ENCODE measurements at places on chromosomes 11 and 22. TPM values are rescaled to one million over a fixed set of nuclear protein-coding genes. Genes with fewer than 3 reads are reported as not detected.
A peak's percentile ranks its signal among the peaks of the same experiment; 100 is the strongest.

GRCh38 chr11:117483372-117483771 is 155.7 kb downstream of the CEP164 start:
- no peaks in the 10 kb centered on the region for H3K27me3 ChIP-seq
- no peak overlapping the region for H3K27ac ChIP-seq
- no peaks in the 10 kb centered on the region for H3K4me1 ChIP-seq
- no peaks in the 10 kb centered on the region for H3K36me3 ChIP-seq

DNA sequence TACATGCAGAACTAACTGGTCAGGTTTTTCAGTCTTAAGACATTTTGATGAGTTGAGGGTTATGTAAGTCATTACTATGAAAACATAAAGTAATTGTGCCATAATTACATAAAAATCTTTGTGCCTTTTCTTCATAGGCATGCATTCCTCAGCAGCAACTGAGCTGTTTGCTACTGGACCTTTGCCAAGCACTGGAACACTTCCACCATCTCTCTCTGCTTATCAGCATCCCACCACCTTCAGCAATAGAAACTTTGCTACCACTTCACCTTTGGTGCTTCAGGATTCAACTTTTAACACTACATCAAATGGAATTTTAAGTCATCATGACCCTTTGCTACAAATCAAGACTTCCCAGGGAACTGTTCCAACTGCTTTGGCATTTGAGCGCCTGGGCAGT is 39.0 kb downstream of the QSER1 start:
- no peak for DNase-seq
- no peak overlapping the region for H3K27ac ChIP-seq
- no peaks in the 10 kb centered on the region for H3K27me3 ChIP-seq
- no peaks in the 10 kb centered on the region for H3K4me1 ChIP-seq

GRCh38 chr22:35547987-35548721 is 7.5 kb downstream of the RASD2 start:
- H3K4me1 ChIP-seq: peaks cover 12% of the 10 kb centered on the region
- DNase-seq: no peak
- H3K27me3 ChIP-seq: peaks cover under 1% of the 10 kb centered on the region
- H3K36me3 ChIP-seq: no peaks in the 10 kb centered on the region
- no peak overlapping the region for H3K4me3 ChIP-seq

GRCh38 chr11:9606809-9607510 is 33.5 kb downstream of the WEE1 start:
- peaks cover 5% of the 10 kb centered on the region for H3K4me1 ChIP-seq
- no peaks in the 10 kb centered on the region for H3K36me3 ChIP-seq
- H3K4me3 ChIP-seq: no peak overlapping the region
- no peaks in the 10 kb centered on the region for H3K27me3 ChIP-seq
- DNase-seq: no peak

GRCh38 chr11:2929950-2930703 is 907 bp upstream of the PHLDA2 start:
- peaks cover 40% of the 10 kb centered on the region for H3K4me1 ChIP-seq
- H3K27me3 ChIP-seq: no peaks in the 10 kb centered on the region
- peak overlapping the region; percentile 59 for H3K4me3 ChIP-seq
- peak overlapping the region; percentile 30 for H3K27ac ChIP-seq
- H3K36me3 ChIP-seq: no peaks in the 10 kb centered on the region
- DNase-seq: peak; percentile 26

RBM4 gene
- 183 TPM for total RNA-seq

MUC2 gene
- not detected for total RNA-seq

TRIM49D1 gene
- not detected for total RNA-seq

PRR14L gene
- 70.7 TPM for total RNA-seq

OR5P2 gene
- total RNA-seq: not detected

PNPLA3 gene
- total RNA-seq: not detected

Measured in CD4-positive, alpha-beta memory T cell (primary cell).